ENCODE measurements at places on chromosomes 11 and 22.
A peak's percentile ranks its signal among the peaks of the same experiment; 100 is the strongest.

DNA sequence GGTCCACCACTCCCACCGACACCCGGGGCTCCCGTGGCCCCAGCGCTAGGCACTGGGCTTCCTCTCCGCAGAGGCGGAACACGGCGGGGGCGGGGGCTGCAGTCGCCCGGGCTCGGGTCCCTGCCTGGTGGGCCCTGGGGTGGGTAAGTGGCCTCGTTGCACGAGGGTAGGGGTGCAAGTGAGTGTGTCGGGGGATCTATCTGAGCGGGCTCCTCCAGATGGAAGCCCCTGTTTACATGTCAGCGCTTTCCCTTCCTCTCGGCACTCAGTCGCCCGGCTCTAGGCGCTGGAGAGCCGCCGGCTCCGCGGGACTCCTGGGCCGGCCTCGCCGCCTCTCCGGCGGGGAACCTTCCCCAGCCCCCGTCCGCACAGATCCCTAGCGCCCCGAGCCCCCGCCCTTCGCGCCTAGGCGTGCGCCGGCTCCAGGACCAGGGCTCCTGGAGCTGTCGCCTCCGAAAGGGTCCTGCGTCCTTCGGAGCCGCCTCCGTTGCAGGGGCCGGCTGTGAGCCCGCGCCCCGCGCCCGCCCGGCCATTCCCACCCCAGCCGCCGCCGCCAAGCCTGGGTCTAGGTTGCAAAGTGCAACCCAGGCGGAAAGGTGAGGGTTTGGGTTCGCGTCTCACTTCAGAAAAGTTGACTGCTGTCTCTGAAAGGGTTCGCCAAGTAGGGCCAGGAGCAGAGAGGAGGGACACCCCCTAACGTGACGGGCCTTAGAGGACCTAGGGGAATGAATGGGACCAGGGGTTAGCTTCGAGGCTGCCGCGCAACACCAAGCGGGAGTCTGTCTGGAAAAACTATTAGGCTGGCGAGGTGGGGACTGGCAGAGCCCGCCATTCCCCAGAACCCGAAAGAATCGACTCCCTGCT, 978 bp downstream of the FLI1 start:
- DNase-seq: no peak

GRCh38 chr11:74707602-74708510, 23.4 kb downstream of the CHRDL2 start:
- DNase-seq: no peak

- no peak for DNase-seq
These were observed 35.2 kb downstream of the SOX6 start for GRCh38 chr11:16321148-16321547.

DNA sequence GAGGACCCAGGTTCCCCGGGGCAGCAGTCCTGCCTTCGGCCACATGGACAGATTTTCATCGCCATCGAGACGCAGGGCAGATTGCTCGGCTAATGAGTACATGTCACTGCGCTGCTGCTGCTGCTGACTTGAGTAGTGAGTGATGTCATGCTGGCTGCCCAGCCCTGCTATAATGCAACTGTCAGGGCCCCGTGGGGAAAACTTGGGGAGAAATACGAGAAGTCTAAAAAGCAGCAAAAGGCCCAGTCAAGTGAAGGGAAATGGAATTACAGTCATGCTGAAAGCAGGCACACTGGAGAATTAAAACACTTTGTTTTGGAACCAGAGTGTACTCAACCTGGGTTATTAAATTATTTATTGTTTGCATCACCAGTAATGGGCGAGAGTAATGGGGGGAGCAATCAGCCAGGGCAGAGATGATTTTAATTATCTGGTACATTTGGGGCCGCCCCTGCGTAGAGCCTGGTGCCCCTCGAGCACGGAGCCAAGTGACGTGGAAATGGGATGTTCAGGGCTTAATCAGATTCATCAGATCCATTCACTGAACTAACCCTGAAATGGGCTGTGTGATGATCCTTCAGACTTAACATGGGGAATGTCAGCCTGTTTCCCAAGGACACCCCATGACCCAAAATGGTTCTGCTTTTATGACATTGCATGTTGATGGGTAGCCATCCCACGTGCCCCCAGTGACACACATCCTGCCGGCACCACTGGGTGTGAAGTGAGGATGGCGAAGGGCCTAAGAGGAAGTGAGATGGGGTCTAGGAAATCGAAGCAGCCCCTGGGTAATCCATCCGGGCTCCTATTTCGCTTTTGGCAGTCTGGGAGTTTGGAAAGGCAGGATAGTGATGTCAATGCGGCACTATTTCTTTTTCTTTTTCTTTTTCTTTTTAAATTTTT, 241.6 kb upstream of the CADM1 start:
- no peak for DNase-seq

DNA sequence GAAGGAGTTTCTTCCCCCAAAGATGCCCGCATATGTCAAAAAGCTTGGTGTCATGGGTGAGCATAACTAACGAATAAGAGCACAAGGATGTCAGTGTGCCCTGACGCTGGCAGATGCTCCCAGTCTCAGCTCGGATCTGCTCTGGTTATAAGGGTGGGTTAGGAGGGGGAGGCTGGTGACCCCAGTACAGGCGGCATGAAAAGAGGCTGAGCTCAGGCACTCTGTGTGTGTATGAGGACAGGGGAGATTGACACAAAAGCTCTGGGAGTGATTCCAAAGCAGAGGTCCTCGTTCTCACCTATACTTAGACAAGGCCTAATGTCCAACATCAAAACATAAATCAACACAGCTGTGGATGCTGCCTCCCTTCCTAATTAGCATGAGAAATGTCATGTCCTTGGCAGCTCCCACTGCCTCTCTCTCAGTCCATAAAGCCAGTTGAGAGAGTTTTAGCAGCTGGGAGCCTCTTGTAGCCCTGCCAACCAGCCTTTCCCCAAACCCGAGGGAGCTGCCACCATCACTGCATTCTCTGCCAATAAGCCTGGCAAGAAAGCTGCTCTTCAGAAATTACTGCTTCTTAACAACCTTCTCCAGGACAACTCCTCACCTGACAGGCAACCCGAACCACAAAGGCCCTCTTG, 59.8 kb downstream of the SC5D start:
- DNase-seq: no peak

DNA sequence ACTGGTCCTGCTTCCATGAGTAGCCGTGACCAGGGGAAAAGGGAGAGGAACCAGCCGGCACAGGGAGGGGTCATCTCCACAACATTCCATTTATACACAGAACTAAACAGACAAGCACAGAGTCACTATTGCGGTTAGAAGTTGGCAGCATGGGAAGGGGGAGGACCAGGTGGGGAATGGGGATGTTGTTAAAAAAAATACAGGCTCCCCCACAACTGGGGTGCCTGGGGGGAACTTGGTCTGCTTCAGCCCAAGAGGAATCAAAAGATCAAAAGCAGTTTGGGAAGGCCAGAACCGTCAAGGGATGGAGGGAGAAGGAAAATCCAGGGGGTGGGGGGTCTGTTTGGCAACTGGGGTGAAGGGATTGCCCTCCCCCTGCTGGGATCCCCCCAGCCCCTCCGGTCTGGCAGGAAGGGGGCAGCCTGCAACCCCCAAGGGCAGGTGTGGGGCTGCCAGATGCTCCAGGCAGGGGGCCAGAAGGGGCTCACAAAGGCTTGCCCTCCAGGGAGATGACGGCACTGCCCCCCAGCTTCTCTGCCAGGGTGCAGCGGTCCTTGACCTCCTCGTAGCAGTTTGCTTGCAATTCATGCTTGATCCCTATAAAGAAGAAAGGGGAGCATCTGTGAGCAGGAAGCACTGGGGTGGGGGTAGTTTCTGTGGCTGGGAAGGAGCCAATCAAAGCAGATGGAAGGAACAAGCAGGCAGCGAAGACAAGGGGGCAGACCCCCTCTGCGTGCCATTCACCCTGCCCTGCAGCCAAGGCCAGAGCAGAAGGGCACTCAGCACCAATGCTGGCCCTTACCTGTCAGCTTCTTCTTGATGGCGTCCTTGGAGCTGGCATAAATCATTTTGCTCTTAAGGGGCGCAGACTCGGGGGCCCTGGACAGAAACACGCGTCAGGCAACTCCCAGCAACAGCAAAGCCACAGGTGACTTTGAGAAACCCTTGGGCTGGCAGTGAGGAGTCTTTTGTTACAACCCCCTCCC, 2.8 kb downstream of the CFL1 start:
- DNase-seq: no peak

DNA sequence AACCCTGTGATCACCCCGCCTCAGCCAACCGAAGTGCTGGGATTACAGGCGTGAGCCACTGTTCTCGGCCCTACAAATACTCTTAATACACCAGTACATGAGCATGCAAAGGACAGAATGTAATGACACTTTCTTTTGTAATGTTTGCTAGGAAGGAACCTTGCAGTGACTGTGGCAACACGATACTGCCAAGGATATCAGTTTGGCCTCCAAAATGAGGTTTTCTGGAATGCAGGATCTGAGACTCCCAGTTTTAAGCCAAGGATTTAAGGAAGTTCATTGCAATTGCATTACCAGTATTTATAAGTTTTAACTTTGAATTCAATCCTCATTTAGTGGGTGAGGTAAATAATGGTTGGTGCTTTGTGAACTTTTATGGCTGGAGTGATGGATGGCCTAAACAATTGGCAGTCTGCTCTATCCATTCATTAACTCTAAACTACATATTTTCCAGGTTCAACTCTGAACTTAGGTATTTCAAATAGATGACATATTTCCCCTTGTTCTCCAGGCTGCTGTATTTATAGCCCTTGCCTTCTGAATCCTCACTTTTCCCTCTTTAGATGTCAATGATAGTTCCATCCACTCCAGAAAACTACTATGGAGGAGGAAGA, 330.3 kb downstream of the C11orf87 start:
- DNase-seq: no peak

DNA sequence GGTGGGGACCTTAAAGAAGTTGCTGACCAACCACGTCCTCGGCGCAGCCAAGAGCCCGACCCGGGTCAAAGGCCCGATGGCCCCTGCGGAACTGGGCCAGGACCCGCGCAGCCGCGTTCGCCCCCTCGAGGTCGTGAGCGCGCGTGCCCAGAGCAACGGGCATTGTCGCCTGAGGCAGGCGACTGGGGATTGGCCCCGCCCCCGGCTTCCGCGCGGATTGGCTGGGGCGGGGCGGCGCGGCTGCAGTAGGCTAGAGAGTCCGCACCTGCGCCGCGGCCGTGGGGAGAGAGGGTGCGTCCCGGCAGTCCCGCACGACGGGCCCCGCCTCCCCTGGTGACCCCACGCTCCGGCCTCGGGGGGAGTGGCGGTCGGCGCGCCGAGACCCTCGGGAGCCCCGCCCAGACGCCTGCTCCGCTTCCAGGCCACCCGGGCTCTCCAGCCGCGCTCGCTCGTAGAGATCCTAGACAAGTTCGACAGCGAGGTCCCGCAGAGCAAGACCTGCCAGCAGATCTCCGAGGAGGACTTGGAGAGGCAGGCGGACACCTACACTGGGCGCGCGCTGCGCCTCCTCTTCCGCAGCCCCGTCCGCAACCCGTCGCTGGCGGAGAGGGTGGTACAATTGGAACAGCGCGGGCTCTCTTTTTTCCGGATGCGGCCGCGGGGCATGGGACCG, 8.3 kb upstream of the PPIL2 start:
- DNase-seq: peak; percentile 84

GRCh38 chr22:31340765-31341247, 5.3 kb downstream of the PATZ1 start:
- no peak for DNase-seq

- DNase-seq: no peak
These were observed 16.4 kb upstream of the KAT5 start for GRCh38 chr11:65695459-65696241.

DNA sequence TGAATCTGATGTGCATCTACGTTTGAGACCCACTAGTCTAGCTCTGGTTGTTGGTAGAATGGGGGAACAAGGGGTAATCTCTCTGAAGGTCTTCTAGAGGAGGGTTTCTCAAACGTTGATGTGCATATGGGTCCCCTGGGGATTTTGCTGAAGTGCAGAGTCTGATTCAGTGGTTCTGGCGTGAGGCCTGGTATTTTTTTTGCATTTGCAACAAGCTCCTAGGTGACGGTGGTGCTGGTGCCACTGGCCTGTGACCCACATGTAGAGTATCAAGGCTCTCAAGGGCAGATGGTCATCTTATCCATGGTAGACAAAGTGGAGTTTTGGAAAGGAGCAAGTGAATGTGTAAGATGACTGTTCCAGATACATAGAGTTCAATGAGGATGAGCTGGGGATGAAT, 97.1 kb downstream of the CEP164 start:
- DNase-seq: no peak

DNA sequence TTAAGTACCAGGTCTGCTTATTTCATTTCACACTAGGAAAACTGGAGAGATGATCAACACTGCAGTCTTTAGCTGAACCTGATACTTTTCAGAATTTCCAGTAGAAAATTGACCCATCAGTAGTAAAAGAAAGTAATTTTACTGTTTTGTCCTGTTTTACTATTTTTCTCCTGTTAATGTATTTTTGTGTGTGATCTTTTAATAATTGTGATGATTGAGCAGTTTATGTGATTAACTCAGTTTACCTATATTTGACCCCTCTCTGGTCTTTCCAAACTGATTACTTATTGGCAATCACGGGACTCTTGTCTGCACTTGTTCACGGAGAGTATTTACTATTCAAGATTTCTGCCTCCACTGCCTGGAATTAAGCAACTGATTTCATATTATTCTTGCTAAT, 546 bp upstream of the CYP2R1 start:
- DNase-seq: no peak

DNA sequence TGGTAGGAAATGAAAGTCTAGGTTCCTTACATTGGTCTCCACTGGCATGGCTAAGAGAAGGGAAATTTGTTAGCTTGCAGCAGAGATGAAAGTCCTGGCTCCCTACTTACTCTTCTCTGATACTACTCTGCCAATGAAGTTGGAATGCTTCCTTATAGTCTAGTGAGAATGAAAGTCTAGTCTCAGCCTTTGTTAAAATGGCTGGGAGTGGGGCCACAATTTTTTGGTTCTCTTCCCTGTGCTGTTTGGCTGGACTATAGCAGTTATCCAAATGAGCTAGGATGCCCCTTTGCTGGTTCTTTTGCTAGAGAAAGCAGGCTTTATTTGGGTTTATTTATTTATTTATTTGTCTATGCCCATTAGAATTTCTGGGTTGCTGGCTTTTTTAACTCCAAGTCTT, 414.3 kb downstream of the AASDHPPT start:
- DNase-seq: no peak

DNA sequence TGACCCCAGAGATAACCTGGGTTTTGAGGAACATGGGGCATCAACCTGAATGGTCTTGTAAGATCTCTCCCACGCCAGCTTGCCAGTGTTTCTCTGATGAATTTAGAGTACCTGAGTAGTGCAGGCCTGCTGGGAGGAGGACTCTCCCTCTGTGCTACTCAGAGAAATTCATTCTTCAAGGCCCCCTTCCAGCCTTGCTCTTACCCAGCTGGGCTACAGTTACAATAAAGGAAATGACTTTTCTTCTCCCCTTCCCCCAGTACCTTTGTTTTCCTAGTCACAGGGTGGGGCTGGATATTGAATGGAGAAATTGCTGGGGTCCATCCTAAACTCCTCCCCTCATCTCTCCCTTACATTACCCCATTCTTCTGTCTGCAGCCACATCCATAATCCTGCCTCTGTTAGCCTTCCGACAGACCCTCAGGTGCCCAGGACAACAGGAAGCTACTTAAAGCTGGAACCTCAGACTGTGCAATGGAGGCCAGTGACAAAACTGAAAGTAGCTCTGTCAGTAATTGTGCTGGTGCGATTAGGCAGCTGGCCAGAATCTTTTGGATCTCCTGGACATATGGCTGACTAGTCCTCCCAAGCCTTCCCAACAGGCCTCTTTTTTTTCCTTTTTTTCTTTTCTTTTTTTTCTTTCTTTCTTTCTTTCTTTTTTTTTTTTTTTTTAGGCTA, 17.4 kb downstream of the LIMK2 start:
- no peak for DNase-seq

GRCh38 chr11:77213589-77214428, 85.8 kb downstream of the MYO7A start:
- DNase-seq: no peak

GRCh38 chr11:84719935-84720577, 907.1 kb downstream of the DLG2 start:
- no peak for DNase-seq
